ENCODE measurements at places on chromosomes 6 and 20.

DNA sequence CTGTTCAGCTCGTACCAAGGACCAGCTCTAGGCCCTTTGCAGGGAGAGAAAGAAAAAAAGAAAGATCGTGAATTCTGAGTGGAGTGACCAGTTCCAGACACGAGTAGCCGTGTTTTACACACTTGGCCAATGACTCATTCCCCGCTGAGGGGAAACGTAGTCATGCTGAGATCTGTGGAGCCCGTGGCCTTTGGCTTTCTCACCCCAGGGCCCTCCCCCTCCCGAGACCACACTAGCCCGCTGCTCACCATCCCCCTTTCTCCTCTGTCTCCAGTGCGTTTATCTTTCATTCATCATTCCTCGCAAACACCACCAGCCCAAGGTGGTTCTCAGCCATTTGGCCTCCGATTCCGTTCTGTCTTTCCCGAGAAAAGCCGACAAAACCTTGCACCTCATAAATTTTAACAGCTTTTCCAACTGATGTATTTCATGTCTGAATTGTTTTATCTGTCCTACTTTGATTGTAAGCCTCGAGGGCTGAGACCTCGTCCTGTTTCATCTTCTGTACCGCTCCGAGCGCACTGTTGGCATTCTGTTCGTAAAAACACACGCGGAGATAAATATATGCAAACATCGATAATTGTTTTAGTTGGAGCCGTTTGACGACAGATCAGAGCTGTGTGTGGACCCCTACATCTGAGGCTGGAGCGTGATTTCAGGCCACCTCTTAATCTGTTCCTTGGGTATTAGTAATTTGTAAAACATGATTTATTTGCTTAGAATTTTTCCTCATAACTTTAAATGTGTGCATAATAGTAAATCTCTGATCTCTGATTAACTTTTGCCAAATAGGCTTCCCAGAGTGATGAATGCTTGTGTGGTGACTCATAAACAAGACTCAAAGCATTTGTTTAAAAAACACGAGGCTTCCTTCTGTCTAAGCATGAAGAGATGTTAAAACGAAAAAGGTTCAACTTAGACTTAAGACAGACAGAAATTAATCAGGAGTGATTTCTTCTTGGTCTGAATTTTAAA lies 336.6 kb downstream of the CDH4 start:
- H3K4me3 ChIP-seq: no peak overlapping the region
- H3K27me3 ChIP-seq: peaks cover 63% of the 10 kb centered on the region
- no peaks in the 10 kb centered on the region for H3K36me3 ChIP-seq
- no peak overlapping the region for H3K27ac ChIP-seq
- H3K4me1 ChIP-seq: no peaks in the 10 kb centered on the region
- no peak for ATAC-seq

DNA sequence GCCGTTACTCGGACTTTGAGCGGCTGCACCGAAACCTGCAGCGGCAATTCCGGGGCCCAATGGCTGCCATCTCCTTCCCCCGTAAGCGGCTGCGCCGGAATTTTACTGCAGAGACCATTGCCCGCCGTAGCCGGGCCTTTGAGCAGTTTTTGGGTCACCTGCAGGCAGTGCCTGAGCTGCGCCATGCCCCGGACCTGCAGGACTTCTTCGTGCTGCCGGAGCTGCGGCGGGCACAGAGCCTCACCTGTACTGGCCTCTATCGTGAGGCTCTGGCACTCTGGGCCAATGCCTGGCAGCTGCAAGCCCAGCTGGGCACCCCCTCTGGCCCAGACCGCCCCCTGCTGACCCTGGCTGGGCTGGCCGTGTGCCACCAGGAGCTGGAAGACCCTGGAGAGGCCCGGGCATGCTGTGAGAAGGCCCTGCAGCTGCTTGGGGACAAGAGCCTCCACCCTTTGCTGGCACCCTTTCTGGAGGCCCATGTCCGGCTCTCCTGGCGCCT lies 7.2 kb downstream of the SNX21 start:
- H3K27me3 ChIP-seq: no peaks in the 10 kb centered on the region
- no peak for ATAC-seq
- H3K27ac ChIP-seq: peak overlapping the region; percentile 58
- H3K4me1 ChIP-seq: peaks cover 90% of the 10 kb centered on the region
- H3K36me3 ChIP-seq: peaks cover 82% of the 10 kb centered on the region
- H3K4me3 ChIP-seq: no peak overlapping the region

DNA sequence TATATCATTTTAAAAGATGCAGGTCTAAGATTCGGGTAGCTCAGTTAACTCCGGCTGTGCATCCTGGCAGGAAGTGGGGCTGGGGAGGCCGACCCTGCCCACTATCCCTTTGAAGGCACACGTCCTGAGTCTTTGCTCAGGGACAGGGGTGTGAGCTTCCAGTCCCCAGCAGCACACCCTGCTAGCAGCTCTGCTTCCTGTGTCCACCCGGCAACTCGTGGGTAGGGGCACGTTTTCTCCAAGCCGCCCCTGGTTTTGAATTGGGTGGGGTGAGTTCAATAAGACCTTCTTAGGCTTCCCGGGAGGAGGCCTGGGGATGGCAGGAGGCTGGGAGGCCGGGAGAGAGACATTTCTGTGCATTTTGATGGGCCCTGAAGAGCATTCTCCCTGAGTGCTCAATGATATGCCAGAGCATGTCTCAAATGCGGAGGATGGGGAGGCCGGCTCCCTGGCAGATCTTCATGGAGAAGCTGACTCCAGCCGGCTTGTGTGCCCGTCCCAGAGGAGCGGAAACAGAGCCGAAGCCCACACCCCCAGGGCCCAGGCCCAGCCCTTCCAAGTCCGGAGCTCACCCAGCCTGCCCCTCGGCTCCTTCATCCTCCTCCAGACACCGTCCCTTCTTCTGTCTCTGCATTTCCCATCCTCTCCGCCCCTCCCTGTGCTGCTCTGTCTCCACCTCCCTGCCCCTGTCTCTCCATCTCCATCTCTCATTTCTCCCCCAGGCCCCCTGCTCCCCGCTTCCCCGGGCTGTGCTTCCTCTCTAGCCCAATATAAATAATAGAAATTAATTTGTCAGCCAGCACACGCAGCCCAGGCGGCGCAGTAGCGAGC lies 36.3 kb upstream of the ZFAND3 start:
- H3K36me3 ChIP-seq: no peaks in the 10 kb centered on the region
- ATAC-seq: peak; percentile 27
- no peaks in the 10 kb centered on the region for H3K27me3 ChIP-seq
- H3K27ac ChIP-seq: no peak overlapping the region

GRCh38 chr20:18272451-18272850 lies 15.9 kb upstream of the ZNF133 start:
- no peak for ATAC-seq
- no peaks in the 10 kb centered on the region for H3K36me3 ChIP-seq
- peaks cover 40% of the 10 kb centered on the region for H3K27me3 ChIP-seq
- no peak overlapping the region for H3K27ac ChIP-seq

DNA sequence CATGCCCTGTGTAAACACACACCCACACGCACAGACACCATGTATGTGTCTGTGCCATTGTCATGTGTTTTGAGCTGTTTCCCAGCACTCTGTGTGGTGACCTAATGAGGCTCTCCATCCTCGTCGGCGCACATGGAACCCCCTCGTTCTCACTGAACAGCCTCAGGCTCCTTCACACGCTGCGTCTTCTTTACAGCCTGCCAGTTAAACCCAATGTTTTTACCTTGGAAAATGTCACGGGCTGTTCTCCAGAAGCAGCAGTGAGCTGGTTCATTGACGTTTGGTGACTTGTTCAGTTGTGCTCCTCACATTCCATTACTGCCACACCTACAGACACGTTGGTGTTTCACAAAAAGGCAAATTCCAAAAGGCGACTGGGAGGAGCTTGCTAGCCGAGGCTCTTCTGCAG lies 201.0 kb upstream of the FOXQ1 start:
- no peak for ATAC-seq
- no peak overlapping the region for H3K27ac ChIP-seq
- H3K4me1 ChIP-seq: no peaks in the 10 kb centered on the region
- H3K4me3 ChIP-seq: no peak overlapping the region
- no peaks in the 10 kb centered on the region for H3K27me3 ChIP-seq

DNA sequence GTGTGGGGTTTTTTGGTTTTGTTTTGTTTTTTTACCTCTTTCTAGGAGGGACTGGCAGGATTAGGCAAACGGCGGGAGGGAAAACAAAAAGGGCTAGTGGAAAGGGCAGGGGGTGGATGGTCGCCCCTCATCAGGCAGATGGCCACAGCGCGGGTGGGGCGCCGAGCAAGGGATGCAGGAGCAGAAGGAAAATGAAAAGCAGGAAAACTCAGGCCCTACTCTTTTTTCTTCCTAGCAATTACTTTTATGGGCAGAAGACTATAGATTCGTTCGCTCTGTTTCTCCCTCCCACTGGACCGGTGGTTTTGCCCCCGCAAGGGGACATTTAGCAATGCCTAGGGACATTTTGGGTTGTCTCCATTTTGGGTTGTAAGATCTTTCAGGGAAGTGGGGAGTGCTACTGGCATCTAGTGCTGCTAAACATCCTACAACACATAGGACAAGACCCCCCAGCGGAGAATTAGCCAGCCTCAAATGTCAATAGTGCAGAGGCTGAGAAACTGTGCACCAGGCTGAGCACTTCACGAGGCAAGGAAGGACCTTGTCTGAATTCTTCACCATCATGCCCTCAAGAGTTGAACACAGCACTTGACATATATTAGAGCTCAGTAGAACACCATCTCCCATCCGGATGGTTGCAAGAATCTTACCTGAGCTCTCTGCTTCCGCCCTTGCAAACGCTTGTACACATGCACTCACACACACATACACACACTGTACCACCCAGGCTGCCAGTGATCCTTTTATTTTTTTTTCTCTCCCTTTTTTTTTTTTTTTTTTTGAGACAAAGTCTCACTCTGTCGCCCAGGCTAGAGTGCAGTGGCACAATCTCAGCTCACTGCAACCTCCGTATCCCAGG lies 4.8 kb upstream of the ZMYND8 start:
- H3K4me1 ChIP-seq: peaks cover 33% of the 10 kb centered on the region
- no peaks in the 10 kb centered on the region for H3K36me3 ChIP-seq
- no peak for ATAC-seq
- H3K4me3 ChIP-seq: peak overlapping the region; percentile 30
- peak overlapping the region; percentile 86 for H3K27ac ChIP-seq

- peaks cover 9% of the 10 kb centered on the region for H3K27me3 ChIP-seq
- no peak for ATAC-seq
- H3K27ac ChIP-seq: no peak overlapping the region
- no peaks in the 10 kb centered on the region for H3K36me3 ChIP-seq
These were observed 287.0 kb upstream of the CHD6 start for GRCh38 chr20:41905199-41905598.

Data from gastroesophageal sphincter (tissue), 4 donors.